ENCODE measurements at places on chromosomes 12 and 14.
A peak's percentile ranks its signal among the peaks of the same experiment; 100 is the strongest.

- DNase-seq: no peak
Observed at GRCh38 chr12:8687846-8688601, 9.8 kb upstream of the RIMKLB start.

- DNase-seq: no peak
Observed at GRCh38 chr12:70853326-70853725, 67.2 kb downstream of the PTPRR start.

DNA sequence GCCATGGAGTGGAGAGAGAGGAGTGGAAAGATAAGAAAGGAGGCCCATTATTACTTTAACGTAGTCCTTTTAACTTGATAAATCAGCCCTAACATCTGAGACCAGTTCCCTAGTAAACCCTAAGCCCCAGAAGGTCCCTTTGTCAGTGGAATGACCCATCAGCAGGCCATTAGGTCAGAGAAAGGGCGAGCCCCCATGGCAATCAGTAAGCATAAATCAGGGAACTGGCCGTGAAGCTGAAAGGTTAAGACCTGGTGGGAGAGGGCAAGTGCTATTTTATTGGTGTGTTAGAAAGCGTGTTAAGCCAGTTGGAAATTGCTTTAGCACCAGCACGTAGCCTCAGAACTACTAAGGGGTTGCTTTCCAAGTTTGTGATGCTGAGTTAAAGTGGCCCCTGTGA, 708.0 kb downstream of the BCL11B start:
- no peak for DNase-seq

DNA sequence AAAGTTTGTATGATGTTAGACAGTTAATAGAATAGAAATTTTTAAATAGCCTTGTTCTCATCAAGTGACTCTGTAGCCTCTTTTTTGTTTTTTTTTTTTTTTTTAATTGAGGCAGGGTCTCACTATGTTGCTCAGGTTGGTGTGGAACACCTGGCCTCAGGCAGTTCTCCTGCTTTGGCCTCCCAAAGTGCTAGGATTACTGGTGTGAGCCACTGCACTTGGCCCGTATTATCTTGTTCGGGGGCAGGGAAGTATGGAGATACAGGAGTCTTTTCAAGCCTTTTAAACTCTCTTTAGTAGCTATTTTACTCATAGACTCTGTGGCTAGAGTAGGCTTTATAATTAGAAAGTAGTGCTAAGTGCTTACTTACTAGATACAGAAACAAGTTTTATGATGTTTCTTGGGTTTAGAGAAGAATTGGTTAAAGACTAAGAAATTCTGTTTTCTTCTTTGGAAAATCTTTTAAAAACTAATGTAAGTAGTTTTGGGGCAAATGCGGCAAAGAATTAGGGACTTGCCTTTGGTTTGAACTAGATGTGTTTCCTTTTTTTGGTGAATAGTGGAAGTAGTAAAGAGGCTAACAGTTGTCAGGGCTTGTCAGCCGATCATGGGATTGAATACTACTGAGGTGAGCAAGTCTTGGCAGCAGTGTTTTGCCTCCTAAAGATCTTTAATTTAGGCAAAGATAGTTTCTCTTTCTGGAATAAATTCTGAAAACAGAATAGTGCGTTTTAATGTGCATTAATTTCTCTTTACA, 31.3 kb downstream of the FBXO34 start:
- DNase-seq: no peak

DNA sequence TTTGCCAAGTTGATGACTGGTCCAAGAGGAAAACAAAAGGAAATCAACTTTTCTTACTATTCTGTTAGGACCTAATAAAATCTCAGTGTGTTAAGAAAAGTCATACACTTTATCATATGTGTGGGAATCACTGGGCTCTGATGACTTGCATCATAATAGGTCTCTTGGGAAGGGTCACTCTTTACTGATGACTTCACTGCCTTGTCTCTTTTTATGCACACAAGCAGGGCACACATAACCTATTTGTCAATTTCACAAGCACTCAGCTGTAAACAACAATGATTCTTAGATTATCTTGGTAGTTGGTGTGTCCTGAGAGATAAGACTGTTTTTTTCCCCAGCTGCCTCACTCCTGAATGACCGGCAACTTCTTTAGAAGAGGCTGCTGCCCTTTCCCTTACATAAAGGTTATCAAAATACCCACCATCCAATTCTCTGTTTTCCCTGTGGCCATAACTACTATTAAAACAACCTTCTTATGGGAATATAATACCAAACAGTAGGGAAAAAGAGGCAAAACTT, 50.9 kb upstream of the INSM2 start:
- DNase-seq: no peak

DNA sequence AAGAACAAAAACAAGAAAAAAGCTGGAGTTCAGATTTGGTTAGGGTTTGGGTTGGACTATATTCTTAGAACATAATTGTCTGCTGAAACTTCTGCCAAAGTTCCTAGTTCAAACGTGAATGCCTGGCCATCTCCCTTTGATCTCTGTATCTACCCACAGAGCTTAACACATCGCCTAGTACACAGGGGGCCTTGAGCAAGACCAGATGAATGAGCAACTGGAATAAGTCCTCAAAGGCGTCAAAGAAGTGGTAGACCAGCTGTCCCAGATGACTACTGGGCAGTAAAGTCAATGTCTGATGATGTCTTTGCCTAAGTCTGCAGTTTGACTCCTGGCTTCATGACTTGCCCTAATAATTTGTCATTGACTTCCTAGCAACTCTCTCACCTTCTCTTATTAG, 13.9 kb upstream of the STAB2 start:
- no peak for DNase-seq

DNA sequence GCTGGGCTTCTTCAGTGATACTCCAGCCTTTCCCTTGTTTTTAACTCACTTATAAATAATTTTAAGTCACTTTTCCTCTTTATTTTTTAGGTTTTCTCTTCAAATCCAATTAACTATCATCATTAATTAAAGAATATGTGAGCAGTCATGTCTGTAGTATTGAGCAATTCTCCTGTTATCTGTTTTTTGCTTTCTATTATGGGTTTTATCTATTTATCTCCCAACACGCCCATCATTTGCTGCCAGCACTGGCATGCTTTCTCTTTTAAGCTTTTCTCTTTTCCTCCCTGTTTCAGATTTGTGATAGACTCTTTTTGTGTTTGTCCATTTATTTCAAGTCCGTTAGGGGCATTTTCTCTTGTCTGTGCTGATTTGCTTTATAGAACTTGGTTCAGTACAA, 72.3 kb downstream of the CRADD start:
- no peak for DNase-seq

GRCh38 chr12:58533652-58534051, 386.7 kb downstream of the LRIG3 start:
- no peak for DNase-seq

- DNase-seq: no peak
Observed at GRCh38 chr12:116480210-116480810, 78.9 kb upstream of the MAP1LC3B2 start.

GRCh38 chr12:77089686-77090220, 24.4 kb upstream of the E2F7 start:
- no peak for DNase-seq

DNA sequence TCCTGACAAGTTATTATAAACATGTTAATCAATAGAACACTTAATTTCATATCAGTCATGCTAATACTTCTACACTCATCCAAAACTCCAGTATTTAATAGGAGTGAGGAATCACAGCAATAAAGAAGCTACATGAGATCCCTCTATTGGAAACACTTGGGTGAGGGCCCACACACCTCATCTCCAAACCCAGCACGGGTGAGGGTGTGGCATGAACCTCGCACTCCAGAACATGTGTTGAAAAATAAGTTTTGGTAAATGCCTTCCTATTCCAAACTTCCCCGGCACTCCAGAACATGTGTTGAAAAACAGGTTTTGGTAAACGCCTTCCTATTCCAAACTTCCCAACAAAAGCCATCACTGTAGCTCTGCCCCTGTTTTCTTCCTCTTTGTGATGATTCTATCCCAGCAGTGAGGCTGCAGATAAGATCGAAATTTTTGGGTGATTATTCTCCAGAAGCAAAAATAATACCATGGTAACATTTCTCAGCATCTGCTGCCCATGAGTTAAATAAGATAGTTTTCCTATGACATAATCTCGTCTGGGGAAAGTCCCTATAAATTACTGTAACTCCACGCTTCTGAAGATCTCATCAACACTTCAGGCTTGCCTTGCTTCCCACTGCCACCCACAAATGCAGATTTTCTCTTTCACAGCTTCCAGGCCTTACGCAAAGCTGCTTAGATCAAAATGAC, 24.4 kb upstream of the PTPRB start:
- no peak for DNase-seq

GRCh38 chr14:104635717-104636116, 31.1 kb upstream of the TMEM179 start:
- DNase-seq: no peak

DNA sequence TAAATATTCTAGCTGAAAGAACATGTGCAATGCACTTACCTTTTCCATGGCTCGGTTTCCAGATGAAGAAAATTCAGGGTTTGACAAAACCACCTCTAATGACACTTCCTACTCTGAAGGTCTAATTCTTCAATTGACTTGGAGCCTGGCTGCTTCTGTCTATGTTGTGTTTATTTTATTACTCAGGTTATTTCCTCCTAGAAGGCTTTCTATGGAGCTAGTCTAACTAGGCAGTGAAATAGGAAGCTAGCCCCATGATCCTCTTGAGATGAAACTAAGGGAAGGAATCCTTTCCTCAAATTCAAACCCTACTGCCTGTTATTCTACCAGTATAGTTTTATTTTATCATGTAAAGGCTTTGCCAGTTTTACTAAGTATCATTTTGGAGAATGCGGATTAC, 20.9 kb upstream of the IFNG-AS1 start:
- DNase-seq: no peak

GRCh38 chr14:105055334-105055733, 9.9 kb downstream of the GPR132 start:
- no peak for DNase-seq

DNA sequence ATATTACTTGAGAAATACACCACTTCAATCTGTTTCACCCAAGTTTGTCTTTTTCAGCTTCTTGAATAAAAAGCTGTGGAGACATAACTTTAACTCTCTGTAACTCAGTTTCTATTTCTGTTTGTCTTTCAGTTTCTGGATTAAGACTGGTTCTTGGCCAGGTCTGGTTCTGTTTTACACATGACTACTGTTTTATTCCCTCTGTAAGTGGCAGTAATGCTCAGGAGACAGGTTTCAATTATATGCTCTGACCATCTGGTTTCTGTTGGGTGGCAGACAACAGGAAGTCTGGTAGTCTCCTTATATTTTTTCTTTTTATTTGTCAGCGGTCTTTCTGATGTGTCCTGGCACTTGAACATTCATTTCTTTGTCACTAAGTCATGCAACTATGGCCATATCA, 102.9 kb downstream of the RPS29 start:
- DNase-seq: no peak

DNA sequence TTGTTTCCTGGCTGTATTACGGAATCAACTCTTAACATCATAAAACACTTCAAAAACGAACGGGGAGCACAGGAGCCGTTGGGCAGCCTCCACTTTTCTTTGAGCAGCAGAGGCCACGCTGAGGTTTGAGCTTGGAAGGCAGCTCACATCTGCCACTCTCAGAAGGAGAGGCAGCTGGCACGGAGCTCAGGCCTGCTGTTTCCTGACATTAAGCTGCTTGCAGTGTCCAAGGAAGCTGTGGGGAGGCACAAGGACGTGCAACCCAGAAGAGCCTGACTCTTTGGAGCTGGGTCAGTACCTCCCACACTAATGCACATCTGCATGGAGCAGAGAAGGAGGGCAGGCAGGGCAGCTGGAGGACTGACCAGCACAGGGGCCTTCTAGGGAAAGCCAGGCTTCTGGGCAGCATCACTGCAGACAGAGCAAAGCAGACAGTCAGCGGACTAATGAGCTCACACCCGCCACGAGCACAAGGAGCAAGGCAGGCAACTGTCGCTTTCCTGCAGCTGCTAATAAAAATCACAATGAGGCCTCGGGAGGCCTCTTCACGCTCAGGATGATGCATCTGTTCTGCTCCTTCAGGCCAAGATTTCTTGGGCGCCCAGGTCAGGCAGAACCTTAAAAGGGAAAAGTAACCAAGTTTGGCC, 211.1 kb downstream of the GLT1D1 start:
- no peak for DNase-seq

- DNase-seq: no peak
Observed at GRCh38 chr14:64692986-64693809, 11.0 kb upstream of the PLEKHG3 start.

DNA sequence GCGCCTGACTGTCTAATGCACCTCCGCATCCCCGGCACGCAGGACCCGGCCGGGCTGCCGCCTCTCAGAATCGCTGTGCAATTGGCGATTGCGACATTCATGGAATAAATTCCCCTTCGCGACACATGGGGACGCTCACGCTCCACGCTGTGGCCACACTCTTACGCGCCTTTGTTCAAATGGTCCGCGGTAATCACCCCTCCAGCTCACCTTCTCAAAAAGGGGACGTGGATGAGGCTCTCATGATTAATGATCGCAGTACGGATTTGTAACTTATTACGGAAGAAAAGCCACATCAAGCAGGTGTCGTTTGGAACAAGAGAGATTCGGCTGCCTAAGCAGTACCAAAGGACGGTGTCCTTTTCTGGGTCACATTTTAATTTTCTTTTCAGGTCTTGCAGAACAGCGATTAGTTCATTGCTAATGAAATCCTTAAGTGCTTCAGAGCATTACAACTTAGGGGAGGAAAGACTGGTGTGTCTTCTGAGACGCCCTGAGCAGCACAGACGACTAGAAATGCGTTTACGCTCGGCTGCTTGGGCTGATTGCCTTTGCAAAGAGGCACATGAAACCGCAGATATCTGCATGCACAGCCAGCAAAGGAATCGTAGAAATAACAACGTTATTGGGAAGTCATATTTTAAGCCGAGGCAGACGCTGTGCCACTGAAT, 37.3 kb upstream of the ADGRD1 start:
- DNase-seq: peak; percentile 83

GRCh38 chr12:54140588-54141388, 48.0 kb downstream of the SMUG1 start:
- peak; percentile 81 for DNase-seq

- no peak for DNase-seq
Observed at GRCh38 chr12:121003650-121004049, 12.6 kb downstream of the C12orf43 start.

DNA sequence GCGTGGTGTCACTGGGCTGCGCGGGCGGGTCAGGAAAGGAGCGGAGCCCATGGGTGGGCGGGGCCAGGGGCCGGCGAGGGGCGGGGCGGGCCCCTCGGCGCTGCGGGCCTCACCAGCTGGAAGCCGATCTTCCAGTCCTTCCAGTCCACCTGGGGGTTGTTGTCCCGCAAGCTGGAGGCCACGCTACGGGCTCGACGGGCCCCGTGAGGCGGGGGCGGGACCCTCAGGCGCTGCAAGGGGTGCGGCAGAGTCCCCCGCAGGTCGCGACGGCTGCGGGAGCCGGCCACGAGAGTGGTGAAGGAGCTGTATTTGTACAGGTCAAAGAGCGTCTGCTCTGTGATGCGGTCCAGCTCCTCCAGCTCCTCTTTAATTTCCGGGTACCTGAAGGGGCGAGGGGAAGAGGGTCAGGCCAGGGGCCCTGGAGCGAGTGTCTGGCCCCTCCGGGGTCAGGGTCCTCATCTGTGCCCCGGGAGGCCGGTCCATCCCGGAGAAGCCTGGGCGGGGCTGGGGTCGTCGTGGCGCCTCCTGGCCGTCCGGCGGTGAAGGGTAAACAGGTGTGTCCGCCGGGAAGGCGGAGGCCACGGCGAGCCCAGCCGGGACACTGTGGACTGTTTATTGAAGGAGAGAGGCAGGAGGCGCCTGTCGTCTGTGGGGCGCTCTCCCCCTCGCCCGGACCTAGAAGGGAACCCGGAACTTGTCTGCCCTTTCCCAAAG, 11.9 kb downstream of the SCNN1A start:
- DNase-seq: peak; percentile 90
